ENCODE measurements at places on chromosomes 3 and 15. TPM values are rescaled to one million over a fixed set of nuclear protein-coding genes. Genes with fewer than 3 reads are reported as not detected.

GRCh38 chr3:17394541-17395155, 347.8 kb downstream of the TBC1D5 start:
- no peak for DNase-seq

DNA sequence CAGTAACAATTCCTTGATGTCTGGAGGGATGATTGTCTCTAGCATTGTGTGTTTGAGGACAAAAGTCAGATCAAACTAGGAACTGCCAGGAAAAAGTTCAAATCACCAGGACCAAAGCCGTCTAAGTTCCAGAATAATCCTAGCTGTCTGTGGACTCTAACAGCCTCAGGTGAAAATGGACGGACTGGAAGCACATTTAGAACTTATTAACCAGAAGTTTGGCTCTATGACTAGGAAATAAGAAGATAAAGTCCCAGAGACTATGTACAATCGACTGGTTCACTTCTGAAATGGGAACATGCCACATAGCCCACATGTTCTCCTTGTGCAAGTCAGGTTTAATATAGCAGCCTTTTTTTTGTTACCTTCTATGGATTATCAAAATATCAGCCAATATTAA, 50.6 kb upstream of the SGO1 start:
- DNase-seq = no peak

DNA sequence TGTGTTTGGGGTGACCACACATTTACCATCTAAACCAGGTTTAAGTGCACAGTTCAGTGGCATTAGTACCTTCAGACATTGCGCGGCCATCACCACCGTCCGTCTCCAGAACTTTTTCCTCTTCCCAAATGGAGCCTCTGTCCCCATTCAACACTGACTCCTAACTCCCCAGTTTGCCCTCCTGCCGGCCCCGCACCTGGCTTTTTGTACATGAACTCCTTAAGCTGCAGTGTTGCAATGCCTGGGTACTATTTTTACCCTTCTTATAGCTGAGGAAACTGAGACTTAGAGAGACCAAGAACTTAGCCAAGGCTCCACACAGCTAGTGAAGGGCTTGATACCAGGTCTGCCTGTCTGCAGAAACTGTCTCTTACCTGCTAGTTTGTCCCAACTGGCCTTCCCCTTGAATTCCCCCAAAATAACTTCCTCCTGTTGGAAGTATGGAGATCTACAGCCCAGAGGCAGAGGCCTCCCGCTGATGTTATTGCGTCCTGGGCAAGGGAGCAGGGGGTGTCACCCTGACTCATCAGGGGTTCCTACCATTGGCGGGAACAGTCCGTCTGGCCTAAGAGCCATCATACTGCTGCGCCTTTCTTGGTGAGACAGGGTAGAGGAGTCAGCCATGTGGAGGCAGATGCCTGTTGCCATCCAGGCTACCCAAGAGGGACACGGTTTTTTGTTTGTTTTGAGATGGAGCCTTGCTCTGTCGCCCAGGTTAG, 65.6 kb downstream of the GRIP2 start:
- DNase-seq = peak; percentile 69

DNA sequence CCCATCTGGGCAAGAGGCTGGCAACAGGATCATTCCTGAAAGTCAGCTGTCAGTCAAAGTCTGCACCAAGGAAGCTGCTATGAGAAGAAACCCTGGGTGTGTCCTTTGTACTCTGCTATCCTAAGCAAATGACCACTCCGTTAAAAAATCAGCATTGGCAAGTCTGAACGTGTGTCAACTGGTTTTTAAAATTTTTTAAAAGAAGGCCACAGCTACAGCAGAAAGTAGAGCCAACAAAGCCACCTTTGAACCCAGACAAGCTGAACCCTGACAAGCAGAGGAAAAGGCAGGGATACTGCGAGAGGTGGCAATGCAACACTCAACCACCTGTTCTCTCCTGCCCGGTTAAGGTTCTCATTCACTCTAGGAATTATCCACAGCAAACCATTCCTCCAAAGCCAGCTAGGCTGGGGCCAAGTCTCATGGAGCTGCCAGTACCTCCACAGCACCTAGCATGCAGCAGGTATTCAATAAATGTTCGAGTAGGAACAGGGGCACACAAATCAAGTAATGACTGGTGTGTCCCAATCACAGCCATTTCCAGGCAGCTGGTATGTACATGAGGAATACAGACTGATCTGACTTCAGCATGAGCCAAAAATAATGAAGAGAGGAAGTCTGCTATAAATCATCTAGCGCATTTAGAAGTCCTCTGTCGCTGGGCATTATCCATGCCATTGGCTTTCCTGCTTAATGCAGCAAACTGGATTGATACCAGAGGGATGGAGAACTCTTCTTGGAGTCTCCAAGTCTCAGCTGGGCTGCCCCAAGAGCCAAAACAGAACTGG, 76.0 kb downstream of the ADCY5 start:
- no peak for DNase-seq

DNA sequence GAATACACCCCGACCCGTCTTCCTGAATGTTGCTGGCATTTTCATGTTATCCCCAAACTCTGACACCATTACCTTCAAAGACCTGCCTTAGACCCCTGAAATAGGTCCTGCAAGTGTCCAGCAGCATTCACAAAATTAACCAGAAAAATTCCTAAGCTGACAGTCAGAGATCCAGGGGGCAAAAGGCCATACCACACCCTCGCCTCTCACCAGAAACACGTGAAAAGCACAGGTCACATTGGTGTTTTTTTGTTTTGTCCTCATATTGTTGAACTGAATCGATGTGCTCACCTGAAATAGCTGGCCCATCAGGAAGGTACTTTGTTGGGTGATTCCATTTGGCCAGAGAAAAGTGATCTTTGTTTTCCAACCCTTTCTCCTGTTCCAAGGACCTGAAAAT, 113.1 kb upstream of the HES1 start:
- DNase-seq = no peak

DNA sequence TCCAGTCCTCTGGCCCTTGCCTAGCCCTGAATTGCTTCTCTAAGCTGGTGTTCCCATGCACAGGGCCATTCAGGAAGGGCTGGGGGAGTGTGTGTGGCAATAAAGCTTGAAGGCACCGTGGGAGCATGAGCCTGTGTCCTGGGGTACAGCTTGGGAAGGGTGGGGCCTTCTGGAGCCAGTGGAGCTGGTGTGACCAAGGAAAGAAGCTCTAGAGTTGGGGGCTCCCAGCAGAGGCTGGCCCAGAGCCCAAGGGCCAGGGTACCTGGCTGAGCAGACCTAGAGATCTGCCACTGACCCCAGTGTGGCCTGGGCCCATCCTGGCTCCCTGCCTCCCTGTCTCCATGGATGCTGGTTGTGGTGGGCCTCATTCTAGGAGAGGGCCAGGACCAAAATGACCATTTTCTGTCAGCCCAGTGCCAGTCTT, 8.1 kb downstream of the ABTB1 start:
- DNase-seq = no peak

- no peak for DNase-seq
These were observed 1218.1 kb downstream of the ROBO2 start for GRCh38 chr3:78257951-78258530.

DNA sequence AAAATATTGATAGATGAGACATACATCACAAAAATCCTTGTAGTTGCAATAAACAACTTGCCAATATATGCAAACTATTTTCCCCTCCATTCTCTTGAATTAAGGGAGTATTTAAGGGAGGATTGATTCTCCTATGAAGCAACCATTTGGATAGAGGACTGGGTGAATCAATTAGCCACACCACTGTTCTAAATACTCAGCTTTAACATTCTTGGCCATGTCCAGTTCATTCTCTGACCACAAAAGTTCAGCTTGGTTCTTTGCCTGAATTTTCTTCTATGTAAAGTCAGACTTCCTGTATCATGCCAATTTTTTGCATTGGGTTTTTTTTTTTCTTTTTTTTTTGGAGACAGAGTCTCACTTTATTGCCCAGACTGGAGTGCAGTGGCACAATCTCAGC, 15.8 kb upstream of the SEC11A start:
- peak; percentile 64 for DNase-seq

DNA sequence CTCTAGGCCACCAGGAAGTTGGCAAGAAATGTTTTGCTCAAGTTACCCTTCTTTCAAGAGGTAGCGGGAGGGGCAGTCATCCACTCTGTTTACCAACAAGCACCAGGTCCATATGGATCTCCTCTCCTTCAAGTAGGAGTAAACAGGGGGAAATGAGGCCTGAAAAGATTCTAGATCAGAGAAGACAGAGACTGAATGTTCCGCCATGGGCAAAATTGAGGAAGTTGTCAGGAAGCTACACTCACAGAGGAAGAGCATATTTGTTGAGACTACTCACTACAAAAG, 81.6 kb downstream of the KLF15 start:
- DNase-seq = no peak

DNA sequence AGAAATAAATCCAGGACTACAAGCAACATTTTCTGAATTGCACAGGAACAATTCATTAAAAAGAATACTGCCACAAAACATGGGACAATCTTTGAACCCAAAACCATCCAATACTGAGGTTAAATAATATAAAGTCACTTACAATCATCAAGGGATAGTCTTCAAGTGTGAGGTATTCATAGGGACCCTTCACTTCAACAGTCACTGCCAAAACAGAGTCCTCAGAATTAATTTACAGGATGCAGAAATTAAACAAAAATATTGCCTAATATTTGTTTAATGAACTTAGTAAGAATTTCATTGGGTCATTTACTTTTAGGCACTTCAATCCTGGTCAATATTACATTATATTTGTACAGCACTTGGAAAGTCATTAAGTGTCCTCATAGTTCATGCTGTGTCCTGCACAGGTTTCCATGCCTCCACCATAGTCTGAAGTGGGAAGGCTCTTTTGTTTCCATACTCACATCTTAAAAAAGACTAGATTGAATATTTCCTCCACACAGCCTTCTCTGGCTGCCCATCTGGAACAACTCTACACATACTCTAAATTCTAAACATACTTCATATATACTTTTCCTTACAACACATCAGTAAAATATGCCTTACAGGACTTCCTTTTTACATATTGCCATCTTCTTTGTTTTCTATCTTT, 31.6 kb upstream of the VPS39 start:
- DNase-seq = no peak

DNA sequence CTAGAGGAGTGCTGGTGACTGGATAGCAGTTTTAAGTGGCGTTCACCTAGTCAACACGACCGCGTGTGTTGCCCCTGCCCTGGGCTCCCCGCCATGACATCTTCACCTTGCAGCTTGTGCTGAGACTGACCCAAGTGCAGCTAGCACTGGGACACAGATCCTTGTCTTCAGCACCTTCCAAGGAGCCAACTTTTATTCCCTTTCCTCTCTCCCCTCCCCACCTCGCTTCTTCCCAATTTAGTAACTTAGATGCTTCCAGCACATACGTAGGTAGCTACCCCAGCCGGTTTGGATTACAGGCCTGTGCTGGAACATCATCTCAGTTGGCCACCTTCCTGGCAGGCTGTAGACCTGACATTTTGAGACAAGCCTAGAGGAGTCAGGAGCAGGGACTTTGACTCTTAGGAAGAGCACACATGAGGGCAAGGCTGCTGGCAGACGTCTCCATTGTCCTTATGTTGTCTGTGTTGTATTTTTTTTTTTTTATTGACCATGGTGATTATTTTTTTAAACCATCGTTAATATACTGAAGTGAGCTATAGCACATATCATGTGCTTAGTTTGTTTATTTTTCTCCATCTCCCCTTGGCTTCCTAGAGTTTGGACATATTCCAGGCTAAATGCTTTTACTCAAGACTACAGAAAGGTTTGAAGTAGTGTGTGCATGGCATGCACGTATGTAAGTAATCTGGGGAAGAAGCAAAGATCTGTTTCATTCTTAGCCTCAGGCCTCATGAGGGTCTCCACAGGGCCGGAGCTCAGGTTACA, 61.1 kb downstream of the AAGAB start:
- DNase-seq = no peak

DNA sequence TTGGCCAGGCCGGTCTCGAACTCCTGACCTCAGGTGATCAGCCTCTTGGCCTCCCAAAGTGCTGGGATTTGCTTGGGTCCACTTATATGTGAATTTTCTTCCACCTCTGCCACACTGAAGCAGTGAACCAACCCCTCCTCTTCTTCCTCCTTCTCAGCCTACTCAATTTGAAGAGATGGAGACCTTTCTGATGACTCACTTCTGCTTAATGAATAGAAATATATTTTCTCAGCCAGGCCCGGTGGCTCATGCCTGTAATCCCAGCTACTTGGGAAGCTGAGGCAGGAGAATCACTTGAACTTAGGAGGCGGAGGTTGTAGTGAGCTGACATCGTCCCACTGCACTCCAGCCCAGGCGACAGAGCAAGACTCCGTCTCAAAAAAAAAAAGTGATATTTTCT, 46.8 kb upstream of the GATM start:
- DNase-seq = peak; percentile 17

GRCh38 chr3:11053926-11054503, 61.5 kb downstream of the SLC6A1 start:
- DNase-seq = no peak

DNA sequence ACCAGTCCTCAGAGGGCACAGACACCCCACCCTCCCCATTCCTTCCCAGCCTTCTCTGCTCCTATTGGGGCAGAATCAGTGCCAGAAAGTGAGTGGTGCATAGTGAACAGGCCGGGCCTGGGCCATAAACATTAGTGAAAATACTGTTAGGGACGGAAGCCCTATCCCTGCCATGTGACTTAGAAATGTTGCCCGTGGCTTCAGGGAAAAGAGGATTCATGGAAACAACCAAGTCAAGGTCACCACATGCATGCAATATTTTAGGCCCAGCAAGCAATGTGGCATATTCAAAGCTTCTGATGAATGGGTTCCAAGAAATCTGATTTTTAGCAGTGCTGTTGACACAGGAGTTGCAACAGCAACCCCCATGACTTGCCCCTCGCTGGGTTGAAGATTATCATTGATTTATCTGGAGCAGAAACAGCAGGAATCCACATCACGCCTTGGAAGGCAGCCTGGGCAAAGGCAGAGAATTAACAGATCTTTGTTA, 52.3 kb downstream of the CCNL1 start:
- DNase-seq = no peak

DNA sequence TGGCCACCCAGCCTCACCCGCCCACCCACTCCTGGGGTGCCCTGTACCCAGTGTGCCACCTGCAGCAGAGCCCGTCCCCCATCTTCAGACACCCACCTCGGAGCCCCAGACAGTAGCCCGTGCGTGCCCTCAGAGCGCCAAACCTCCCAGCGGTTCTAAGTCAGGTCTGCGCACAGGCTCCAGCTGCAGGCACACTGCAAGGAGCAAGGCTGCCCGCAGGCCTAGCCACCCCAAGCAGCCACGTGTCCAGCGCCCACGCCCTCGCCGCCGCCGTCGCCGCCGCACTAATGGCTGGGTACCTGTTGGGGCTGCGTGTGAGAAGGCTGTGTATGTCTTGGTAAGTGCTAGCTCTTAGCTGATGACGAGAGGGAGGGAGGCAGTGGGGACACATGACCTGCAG, 8.8 kb upstream of the CHST14 start:
- DNase-seq = no peak

DNA sequence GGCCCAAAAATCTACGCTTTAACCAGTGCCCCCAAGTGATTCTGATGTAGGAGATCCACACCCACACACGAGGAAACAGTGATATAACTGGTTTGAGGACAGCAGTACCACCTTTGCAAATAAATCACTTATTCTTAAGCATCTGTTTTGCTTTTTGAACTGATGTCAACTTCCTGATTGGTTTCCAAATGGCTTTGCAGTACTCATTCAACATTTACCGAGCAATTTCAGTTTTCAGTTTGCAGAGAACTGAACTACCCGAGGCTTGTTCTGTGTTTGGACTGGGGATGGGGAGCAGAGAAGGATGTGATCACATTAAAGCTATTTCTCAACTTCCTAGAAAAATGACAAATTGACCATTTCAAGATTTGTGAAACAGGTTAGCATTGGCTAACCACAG, 1.1 kb upstream of the GYG1 start:
- DNase-seq = no peak

FSTL1 gene
- 354 TPM for total RNA-seq

GOLGA6A gene
- total RNA-seq = not detected

ONECUT1 gene
- total RNA-seq = not detected

DAPK2 gene
- total RNA-seq = 0.49 TPM

HTR3E gene
- total RNA-seq = not detected
